Activated CD4-positive, alpha-beta T cell treated with anti-CD3 and anti-CD28 coated beads, Interleukin-2, amount 10 ng/mL, durations not matched to agents 24 days and 14 days (primary cell): ENCODE measurements at places on chromosomes 2 and 18. TPM values are rescaled to one million over a fixed set of nuclear protein-coding genes. Genes with fewer than 3 reads are reported as not detected.

DNA sequence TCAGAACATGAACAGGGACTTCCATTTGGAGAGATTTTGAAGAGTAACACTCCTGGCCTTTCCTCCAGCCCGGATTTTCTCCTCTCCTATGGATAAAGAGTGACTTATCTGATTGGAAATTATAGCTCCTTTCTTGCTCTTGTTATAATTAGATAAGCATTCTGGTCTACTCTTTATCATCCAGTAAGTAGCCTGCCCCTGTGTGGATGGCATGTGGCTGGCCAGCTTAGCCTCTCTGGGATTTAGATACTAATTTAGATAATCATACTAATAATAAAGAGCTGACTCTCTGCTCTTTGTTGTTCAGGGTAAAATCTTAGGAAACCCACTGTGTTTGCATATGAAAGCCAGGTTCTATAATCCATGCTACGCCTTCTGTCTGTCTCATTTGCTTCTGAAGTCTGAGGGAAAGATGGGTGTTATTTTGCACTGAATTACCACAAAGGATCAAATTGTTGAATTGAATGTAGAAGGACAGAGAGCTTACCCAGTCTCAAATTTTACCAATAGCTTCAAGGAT lies 438.8 kb downstream of the SPAG16 start:
- DNase-seq = no peak

DNA sequence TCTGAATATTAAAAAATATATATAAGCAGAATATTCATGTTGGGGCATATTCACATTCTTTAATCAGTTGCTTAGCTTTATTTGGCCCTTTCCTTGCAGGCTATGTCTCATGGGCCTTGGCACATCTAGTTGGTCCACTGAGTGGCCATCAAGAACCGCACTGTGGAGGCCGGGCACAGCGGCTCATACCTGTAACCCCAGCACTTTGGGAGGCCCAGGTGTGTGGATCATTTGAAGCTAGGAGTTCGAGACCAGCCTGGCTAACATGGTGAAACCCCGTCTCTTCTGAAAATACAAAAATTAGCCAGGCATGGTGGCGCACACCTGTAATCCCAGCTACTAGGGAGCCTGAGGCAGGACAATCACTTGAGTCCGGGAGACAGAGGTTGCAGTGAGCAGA lies 127.6 kb upstream of the TANK start:
- no peak for DNase-seq

DNA sequence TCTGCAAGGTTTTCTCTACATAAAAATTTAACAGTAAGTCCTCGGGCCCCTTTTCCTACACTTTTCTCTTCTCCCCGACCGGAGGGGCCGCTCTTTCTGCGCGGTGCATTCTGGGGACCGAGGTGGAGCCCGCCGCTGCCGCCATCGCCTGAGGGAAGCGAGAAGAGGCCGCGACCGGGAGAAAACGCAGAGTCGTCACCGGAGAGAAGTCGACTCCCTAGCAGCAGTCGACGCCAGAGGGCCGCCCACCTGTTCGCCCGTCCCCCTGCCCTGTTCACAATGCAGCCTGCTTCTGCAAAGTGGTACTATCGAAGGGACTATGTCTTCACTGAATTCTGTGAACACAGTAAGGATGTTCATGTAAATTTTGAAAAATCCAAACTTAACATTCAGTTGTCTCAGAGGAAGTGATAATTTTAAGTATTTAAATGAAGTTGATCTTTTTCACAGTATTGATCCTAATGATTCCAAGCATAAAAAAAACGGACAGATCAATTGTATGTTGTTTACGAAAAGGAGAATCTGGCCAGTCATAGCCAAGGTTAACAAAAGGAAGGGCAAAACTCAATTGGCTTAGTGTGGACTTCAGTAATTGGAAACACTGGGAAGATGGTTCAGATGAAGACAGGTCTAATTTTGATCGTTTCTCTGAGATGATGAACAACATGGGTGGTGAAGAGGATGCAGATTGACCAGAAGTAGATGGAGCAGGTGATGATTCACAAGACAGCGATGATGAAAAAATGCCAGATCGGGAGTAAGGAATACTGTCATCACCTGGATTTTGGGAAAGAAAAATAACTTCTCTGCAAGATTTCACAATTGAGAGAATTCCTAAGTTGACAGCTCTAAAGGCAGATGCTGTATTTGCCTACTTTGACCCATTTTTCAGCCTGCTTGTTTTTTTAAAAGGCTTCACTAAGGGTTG lies 55.8 kb downstream of the ASXL2 start:
- peak; percentile 88 for DNase-seq

- no peak for DNase-seq
Observed at GRCh38 chr2:201900362-201900761, 94.0 kb downstream of the CDK15 start.

DNA sequence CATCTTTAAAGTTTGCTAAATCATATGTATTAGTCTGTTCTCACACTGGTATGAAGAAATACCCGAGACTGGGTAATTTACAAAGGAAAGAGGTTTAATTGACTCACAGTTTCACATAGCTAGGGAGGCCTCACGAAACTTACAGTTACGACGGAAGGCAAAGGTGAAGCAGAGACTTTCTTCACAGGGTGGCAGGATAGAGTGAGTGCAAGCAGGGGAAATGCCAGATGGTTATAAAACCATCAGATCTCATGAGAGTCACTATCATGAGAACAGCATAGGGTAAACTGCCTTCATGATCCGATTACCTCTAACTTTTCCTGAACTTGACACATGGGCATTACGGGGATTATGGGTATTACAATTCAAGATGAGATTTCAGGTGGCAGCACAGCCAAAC lies 1075.2 kb upstream of the NRXN1 start:
- no peak for DNase-seq

DNA sequence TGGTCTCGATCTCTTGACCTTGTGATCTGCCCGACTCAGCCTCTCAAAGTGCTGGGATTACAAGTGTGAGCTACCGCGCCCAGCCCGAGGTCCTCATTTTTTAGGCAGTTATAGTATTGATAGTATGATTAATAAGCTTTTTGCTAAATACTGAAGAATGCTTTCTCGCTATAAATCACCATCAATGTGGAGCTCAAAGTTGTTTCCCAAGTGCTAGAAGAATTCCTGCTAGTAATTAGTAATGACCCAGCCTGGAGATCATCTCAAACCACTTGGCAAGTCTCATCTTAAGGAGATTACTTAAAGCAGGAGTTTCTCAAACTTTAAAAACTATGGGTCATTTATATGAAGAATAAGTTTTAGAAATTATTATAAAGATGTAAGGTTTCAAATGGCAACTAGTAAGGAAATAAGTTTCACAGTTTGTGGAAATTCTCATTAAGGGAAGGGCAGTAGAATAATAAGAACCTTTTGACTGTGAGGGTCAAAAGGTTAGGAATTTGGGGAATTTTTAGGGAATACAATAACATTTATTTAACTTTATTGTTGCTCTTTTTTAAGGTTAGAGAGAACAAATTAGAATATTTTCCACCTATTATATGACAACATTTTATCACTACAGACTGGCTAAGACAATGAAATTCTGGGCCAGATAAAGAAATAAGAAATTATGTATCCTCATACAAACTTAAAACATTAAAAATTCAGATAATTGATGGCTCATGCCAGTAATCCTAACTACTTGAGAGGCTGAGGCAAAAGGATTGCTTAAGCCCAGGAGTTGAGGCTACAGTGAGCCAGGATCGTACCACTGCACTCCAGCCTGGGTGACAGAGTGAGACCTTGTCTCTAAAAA lies 148.6 kb upstream of the MAP3K20 start:
- DNase-seq = no peak

- no peak for DNase-seq
Observed at GRCh38 chr2:225233234-225233633, 166.3 kb upstream of the NYAP2 start.

GRCh38 chr2:28601616-28602015 lies 105.8 kb downstream of the PLB1 start:
- no peak for DNase-seq

- no peak for DNase-seq
Observed at GRCh38 chr2:77161009-77161408, 361.2 kb downstream of the LRRTM4 start.

DNA sequence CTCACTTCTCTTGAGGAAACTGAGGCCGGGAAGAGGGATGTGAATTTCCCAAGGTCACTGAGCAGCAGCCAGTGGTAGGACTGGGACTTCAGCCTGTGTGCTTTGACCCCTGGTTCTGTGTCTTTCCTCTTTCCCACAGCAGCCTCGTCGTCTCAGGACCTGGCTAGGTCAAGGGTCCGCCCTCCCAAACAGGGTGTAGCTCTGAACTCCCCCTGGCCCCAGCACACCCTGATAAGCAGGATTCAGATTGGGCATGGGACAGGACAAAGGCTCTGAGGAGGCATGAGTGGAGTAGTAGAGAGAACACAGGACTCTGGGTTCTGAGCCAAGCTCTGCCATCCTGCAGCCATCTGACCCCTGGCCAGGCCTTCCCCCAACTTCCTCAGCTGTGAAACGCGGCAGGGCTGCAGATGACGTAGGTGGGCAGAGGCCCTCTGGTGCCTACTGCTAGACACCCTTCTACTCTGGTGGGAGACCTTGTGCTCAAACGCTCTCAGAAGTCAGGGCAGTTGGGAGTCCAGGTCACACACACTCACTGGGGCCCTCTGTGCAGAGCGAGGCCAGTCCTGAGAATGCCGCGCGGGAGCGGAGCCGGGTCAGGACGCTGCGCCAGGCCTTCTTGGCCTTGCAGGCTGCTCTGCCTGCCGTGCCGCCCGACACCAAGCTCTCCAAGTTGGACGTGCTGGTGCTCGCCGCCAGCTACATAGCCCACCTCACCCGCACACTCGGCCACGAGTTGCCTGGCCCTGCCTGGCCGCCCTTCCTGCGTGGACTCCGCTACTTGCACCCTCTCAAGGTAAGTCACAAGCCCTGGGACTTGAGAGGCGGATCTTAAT lies 984 bp downstream of the TCF23 start:
- no peak for DNase-seq

GRCh38 chr2:39514825-39515224 lies 77.7 kb upstream of the MAP4K3 start:
- no peak for DNase-seq

The PNO1 gene
- 35.4 and 38.4 TPM in 2 replicates for total RNA-seq

The IL1RL1 gene
- 0.54 and 0.84 TPM in 2 replicates for total RNA-seq

The HOXD13 gene
- total RNA-seq = not detected in 2 replicates

The VIL1 gene
- not detected in 2 replicates for total RNA-seq

The MSH2 gene
- total RNA-seq = 79.7 and 79.8 TPM in 2 replicates
